ENCODE measurements at places on chromosomes 5 and 9.

DNA sequence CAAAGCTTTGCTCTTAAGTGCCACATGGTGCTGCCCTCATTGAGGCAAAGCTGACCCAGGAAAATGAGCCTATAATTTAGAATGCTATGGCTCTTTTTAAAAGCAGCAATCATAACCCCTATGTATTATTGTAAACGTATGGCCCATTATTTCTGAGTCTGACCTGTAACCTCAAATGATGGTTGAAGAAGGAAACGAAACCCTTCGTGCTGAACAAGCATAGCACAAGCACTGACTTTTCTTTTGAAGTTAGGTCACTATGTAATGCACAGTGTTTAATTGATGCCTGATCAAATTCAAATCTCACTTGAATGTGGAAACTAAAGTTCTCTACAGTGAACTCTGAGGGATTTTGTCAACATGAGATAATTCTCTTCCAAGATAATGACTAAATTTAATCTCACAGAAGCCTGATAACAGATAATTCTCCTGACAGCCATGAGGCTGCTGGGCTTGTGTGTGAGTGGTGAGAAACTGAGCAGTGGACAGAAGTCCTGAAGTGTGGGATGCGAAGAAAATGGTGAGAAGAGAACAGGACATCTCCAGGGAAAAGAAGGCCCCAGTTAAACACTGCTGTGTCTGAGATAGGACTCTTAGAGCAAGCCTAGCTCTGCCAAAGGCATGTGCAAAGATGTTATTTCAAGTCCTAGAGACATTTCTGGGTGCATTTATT, 226.9 kb downstream of the MAN2A1 start:
- no peak for DNase-seq

DNA sequence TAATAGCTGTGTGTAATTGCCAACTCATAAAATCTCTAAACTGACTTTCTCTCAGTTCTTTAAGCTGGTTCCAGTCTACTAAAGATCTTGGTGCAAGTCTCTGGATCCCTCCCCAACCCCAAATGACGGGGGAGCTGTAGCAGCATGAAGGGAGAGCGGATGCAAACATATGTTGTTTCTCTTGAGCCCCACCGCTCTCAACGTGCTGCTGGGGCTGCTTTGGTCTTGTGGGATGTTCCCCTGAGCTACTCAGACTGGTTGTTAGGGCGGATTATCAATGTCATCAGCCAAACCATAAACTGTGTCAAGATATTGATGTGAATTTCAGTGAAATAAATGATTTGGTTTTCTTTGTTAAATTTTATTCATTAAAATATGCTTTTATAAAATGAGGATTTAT, 40.9 kb upstream of the APC start:
- DNase-seq: no peak

GRCh38 chr5:119071561-119071995, 691 bp downstream of the DMXL1 start:
- DNase-seq: no peak

GRCh38 chr9:18442629-18443491, 31.1 kb upstream of the ADAMTSL1 start:
- DNase-seq: peak; percentile 27

DNA sequence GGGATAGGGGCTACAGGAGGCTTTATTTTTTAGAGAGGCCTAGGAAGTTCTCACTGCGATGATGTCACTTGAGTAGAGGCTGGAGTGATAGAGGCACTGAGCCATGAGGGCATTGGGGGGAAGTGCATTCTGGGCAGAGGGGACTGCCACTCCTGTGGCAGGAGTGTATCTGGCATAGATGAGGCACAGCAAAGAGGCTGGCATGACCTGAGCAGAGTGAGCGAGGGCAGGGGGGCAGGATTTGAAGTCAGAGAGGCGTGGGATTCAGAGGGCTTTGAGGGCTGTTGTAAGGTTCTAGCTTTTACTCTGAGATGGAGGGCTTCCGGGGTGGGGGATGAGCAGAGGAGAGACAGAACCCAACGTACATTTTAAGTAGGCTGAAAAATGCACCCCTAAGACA, 91.9 kb upstream of the SH3PXD2B start:
- DNase-seq: no peak

- DNase-seq: no peak
Measured at GRCh38 chr5:113757508-113757907, 244.0 kb downstream of the YTHDC2 start.

- no peak for DNase-seq
Measured at GRCh38 chr9:135612981-135613910, 26.1 kb downstream of the GLT6D1 start.

DNA sequence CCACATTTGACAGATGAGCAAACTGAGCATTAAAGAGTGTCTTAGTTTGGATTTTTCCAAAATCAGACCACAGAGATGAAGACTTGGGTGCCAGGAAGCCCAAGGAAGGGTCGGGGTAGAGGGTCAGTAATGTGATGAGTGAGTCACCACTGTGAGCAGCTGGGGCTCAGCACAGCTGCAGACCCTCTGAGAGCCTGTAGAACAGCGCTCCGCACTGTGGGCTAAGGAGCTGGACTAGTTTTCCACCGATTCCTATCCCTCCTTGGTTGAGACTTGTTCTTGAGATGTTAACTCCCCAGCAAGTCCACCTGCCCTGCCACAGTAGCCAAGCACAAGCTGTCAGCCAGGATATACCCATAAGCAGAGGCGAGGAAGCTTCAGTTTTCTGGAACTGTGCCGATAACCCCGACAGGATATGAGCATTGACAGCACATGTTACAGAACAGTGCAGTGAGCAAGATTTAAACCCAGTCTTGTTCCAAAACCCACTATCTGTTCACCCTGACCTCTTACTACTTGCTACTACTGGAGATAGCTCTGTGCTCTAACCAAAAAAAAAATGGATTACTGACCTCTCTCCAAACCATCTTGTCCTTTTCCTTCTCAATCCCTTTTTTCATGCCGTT, 31.8 kb downstream of the EGFLAM start:
- DNase-seq: no peak

GRCh38 chr5:53942724-53943123, 367.6 kb downstream of the ARL15 start:
- DNase-seq: no peak

DNA sequence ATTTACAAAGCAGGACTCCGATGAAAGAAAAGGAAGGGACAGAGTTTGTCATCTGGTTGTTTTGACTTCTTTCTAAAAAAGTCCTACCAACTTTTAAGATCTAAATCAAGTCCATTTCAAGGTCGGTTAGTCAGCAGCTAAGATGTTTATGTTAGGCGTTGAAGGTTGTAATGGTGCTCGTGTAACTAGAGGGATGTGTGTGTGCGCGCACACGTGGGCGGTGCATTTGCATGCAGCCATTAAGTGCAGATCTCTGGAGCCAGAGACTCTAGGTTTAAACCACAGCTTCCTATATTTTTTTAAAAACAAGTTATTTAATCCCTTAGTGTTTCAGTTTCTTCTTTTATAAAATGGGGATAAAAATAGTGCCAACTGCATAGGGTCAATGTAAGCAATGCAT, 77.0 kb upstream of the SMIM32 start:
- DNase-seq: no peak

DNA sequence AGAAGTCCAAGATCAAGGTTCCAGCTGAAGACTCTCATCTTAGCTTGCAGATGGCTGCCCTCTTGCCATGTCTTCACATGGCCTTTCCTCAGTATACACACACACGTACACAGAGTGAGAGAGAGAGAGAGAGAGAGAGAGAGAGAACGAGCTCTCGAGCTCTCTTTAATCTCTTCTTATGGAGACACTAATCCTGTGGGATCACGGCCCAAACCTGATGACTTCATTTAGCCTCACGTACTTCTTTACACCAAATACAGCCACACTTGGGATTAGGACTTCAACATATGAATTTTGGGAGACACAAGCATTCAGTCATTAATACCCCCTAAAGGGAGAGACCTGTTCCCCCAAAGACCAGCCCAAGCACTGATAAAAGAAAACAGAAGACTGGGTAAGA, 42.8 kb downstream of the SIL1 start:
- DNase-seq: no peak

GRCh38 chr5:102902647-102903046, 147.5 kb downstream of the PAM start:
- no peak for DNase-seq

- no peak for DNase-seq
Measured at GRCh38 chr9:113628621-113629020, 165.1 kb downstream of the RGS3 start.

DNA sequence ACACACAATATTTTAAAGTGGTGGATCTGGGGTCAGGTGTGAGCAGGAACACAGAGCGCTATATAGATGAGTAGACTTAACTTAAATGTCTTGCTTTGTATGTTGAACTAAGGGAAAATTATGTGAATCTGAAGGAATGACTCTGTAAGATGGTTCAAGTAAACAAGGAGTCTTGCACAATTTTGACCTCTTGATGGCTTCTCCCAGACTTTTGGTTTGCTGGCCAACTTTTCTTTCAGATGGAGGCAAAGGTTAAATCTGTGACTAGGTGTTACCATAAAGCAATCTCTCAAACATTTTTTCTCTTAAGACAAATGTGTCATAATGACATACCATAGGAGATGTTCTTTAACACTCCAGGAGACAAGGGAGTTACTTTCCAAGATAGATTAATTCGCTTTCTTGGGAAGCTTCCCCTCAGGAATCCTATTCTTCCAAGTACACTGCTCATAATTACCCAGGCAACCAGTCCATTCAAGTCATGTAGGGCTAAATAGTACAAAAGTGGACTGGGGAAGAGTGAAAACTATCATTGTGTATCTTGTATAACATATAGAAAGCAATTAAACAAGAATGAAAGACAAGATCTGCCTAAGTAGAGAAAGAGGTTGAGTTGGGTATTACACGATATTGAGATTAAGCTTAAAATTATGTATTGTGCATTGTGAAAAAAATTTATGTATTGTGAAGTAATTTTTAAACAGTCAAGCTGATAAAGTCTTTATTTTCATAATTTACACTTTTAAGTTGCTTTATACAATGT, 60.3 kb upstream of the SLC27A6 start:
- DNase-seq: no peak

DNA sequence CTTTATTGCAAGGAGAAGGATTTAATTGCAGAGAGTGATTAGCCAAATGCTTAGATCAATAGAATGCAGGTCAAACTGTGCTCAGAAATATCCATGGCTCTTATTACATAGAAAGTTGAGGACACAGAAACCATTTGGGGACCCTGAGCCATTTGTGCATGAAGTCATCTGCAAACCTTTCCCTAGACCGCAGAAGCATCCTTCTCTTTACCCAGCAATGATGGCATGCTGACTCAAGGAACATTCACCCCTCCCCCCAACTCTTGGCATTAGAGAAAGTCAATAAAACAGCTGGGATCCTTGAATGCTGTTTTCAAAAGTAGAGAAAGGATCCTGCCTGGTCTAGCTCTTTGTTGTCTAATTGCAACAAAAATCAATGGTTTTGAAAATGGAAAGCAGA, 73.5 kb downstream of the PPP2R2B start:
- no peak for DNase-seq

DNA sequence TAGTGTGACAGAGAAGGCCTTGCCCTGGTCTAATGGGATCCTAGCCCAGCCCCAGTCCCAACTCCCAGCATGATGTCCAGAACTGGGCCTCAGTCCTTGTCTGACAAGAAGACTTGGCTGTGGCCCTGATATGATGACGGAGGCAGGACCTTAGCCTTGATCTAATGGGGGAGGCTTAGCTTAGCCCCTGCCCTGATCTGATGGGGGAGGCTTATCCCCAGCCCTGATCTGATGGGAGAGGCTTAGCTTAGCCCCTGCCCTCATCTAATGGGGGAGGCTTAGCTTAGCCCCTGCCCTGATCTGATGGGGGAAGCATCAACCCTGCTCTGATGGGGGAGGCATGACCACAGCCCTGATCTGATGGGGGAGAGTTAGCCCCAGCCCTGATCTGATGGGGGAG, 3.7 kb downstream of the PKN3 start:
- DNase-seq: no peak

GRCh38 chr5:132483661-132484390, 6.7 kb downstream of the IRF1 start:
- no peak for DNase-seq

DNA sequence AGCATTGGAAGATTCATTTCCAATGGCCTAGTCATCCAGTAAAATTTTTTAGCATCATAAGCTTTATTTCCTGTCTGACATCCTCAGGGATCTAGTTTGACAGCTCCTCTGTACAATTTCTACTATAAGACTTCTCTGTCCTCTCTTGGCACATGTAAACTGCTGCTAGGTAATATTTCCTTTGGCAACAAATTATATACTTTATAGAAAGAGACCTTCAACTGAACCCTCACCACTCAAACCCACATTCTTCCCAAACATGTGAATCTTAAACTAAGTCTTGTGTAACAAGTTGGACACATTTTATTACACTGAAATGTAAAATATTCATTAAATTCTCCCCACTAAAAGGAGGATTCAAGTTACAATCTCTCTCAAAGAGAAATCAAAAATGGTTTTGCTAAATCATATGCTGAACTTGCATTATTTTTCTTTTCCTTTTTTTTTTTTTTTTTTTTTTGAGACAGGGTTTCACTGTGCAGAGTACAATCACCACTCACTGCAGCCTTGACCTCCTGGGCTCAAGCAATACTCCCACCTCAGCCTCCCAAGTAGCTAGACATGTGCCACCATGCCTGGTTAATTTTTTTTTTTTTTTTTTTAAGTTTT, 36.9 kb downstream of the SCAI start:
- no peak for DNase-seq

GRCh38 chr5:31442058-31442745, 89.7 kb downstream of the DROSHA start:
- DNase-seq: no peak

GRCh38 chr5:179841621-179842020, 17.0 kb downstream of the MRNIP start:
- no peak for DNase-seq

- DNase-seq: no peak
Measured at GRCh38 chr5:31825518-31826068, 186.7 kb downstream of the PDZD2 start.

DNA sequence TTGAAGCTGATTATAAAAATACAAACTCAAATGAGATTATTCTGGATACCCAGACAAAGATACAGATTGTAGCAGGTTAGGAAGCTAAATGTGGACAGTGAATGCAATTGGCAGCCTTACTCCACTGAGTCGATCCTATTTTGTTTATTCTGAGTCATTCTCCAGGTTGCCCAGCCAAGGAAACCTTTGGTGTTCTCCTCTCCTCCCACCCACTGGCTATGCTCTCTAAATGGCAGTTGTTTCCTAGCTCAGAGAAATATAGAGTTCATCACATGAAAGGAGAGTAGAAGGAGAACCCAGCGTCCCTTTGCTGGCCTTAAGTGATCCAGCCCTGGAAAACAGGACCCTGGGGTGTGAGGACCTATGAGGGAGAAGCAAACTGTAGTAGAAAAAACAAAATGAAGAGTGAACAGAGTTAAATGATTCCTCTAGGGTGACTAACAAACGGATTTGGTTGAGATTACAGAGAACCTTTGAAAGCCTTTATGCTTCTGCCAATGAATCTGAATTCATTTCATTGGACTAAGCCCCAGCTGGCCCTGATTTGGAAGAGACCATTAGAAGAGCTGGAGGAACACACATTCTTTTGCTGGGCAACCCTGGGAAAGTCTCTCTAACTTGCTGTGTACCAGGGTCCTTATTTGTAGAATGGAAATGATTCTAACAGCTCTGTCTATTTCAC, 95.1 kb downstream of the BRINP1 start:
- DNase-seq: no peak

- no peak for DNase-seq
Measured at GRCh38 chr9:656926-657568, 184.4 kb upstream of the DMRT1 start.

- no peak for DNase-seq
Measured at GRCh38 chr9:34490360-34490759, 31.8 kb downstream of the DNAI1 start.
